ENCODE measurements at places on chromosomes 1 and 21. TPM values are rescaled to one million over a fixed set of nuclear protein-coding genes. Genes with fewer than 3 reads are reported as not detected.
A peak's percentile ranks its signal among the peaks of the same experiment; 100 is the strongest.

GRCh38 chr1:244047621-244048255 lies 3.3 kb upstream of the ZBTB18 start:
- no peak for DNase-seq

- peak; percentile 36 for DNase-seq
Observed at GRCh38 chr1:58782178-58783089, 1.4 kb downstream of the JUN start.

- peak; percentile 64 for DNase-seq
Observed at GRCh38 chr1:234607109-234608024, 2.6 kb downstream of the IRF2BP2 start.

DNA sequence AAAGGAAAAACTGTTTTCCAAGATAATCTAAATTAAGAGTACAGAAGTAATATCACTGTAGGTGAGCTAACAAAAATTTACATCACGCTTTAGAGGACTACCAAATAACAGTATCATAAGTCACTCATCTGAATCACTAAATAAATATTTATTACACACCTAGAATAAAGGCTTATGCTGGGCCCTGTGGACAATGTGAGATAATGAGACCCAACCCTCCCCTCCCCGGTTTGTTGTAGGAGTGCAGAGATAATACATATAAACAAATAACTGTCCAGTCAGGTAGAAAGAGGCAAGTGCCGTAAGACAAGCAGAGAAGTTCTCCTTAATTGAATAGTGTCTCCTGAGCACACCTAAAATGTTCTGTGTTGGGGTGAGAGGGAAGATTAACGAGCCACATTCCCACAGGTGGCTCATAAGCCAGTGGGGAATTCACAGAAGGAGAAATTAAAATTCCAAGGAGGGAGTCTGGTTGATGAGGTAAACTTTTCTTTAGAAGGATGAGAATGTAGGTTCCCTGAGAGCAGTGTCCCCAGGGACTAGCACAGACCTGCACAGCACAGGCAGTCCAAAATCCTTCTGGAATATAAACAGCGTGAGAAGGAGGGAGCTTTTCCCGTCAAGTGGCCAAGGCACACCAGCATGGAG lies 241.4 kb downstream of the NFIA start:
- DNase-seq = no peak

GRCh38 chr1:109933856-109934711 lies 23.4 kb downstream of the CSF1 start:
- DNase-seq = peak; percentile 83

Gene NBPF11
- 2.0 TPM for total RNA-seq

Gene VANGL2
- 2.1 TPM for total RNA-seq

GRCh38 chr1:11940260-11940921 lies 5.9 kb downstream of the PLOD1 start:
- no peak for DNase-seq

DNA sequence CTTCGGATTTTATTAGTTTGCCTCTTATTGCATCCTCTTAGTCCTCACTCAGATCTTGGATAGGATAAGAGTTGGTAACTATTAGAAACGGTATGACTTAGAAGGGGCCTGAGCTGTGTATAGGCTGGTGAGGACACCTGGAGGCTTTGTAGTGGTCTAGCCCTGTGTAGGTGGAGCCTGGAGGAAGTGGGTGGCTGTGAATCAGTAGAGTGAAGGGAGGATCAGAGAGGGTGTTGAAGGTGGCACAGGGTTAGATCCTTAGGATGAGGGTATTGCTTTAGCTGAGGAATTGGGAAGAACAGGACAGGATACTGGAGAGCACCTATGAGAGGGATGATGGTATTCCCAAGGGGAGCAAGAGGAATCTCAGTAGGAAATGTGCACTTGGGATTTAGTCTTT lies 5.7 kb downstream of the VANGL1 start:
- DNase-seq = no peak

GRCh38 chr1:74652711-74653139 lies 20.9 kb downstream of the ERICH3 start:
- DNase-seq = peak; percentile 99

DNA sequence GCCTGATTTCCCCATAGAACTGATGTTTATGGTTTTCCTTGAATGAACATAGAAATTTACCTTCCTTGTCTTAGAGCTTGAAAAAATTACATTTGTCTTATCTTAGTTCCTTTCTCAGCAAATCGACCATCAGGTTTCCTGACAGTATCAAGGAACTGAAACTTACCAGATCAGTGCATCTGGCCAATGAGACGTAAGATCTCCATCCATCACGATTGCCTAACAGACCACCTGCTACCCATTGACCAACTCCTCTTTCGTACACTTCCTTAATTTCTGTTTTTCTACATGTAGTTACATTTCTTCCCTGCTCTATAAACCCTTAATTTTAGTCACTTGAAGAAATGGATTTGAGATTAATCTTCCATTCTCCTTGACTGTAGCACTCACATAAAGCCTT lies 57.4 kb upstream of the TMPRSS15 start:
- DNase-seq = no peak

Gene ZNF691
- total RNA-seq = 12.0 TPM

GRCh38 chr1:921011-921837 lies 2.5 kb upstream of the SAMD11 start:
- peak; percentile 65 for DNase-seq

Gene CTSK
- 0.77 TPM for total RNA-seq

- DNase-seq = peak; percentile 20
Observed at GRCh38 chr1:156750711-156751450, 594 bp downstream of the HDGF start.
